Right atrium auricular region (tissue), 2 donors: ENCODE measurements at places on chromosomes 3 and 15. TPM values are rescaled to one million over a fixed set of nuclear protein-coding genes. Genes with fewer than 3 reads are reported as not detected.

DNA sequence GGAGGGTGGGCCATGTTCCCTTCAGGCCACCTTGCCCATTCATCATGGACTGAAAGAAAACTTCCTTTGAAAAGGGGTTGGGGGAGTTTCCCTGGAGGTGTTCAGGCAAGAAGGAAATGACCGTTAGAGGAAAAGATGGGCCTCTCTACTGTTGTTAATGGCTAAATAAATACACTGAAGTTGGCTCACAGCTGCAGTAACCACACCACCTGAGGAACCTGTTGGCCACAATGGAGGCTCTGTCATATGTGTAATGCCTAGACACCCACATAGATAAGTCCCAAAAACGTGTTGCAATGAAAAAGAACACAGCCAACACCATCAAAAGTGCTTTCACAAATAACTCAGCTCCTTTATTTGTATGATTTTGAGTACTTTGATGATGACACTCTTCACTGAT is 38.2 kb upstream of the FAM3D start:
- DNase-seq, result no peak
- H3K36me3 ChIP-seq, result no peaks in the 10 kb centered on the region
- H3K27me3 ChIP-seq, result no peaks in the 10 kb centered on the region
- no peak overlapping the region for H3K27ac ChIP-seq

GRCh38 chr3:17546500-17547255 is 195.8 kb downstream of the TBC1D5 start:
- no peaks in the 10 kb centered on the region for H3K27me3 ChIP-seq
- H3K4me3 ChIP-seq, result no peak overlapping the region
- H3K27ac ChIP-seq, result no peak overlapping the region

- H3K27ac ChIP-seq, result no peak overlapping the region
- H3K27me3 ChIP-seq, result no peaks in the 10 kb centered on the region
- no peak for DNase-seq
- H3K4me1 ChIP-seq, result no peaks in the 10 kb centered on the region
- no peak overlapping the region for H3K4me3 ChIP-seq
- H3K36me3 ChIP-seq, result no peaks in the 10 kb centered on the region
Measured at GRCh38 chr3:140276703-140277102, 341.7 kb downstream of the CLSTN2 start.

- no peaks in the 10 kb centered on the region for H3K4me1 ChIP-seq
- H3K27ac ChIP-seq, result no peak overlapping the region
- no peaks in the 10 kb centered on the region for H3K27me3 ChIP-seq
- DNase-seq, result no peak
- H3K36me3 ChIP-seq, result no peaks in the 10 kb centered on the region
Measured at GRCh38 chr15:77144492-77145070, 73.7 kb upstream of the TSPAN3 start.

ALG1L2 gene
- total RNA-seq, result not detected

- no peaks in the 10 kb centered on the region for H3K4me1 ChIP-seq
- no peak for DNase-seq
- H3K27ac ChIP-seq, result no peak overlapping the region
- peaks cover under 1% of the 10 kb centered on the region for H3K36me3 ChIP-seq
- H3K4me3 ChIP-seq, result no peak overlapping the region
Measured at GRCh38 chr15:70995383-70995970, 102.9 kb downstream of the LRRC49 start.

MYO5A gene
- total RNA-seq, result 21.5 TPM

CHRNA7 gene
- 1.1 TPM for total RNA-seq

DNA sequence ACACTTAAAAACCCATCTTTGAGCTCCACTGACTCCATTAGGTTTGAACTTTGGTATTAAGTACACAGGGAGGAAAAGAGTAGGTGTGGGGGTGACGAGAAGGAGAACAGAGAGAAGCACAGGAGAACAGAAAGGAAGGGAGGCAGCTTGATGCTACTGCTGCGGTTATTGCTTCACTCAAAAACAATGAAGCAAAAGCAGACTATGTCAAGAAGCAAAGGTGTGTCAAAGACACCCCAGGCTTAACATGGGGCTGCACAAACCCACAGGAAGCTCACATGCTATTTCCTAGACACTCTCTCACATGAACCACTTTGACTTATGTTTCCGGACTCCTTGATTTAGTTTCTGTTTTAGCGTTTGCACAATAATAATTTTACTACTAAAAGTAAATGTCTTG is 961.0 kb upstream of the CFAP20DC start:
- no peaks in the 10 kb centered on the region for H3K27me3 ChIP-seq
- no peak for DNase-seq
- H3K4me3 ChIP-seq, result no peak overlapping the region
- H3K36me3 ChIP-seq, result no peaks in the 10 kb centered on the region
- no peaks in the 10 kb centered on the region for H3K4me1 ChIP-seq
